ENCODE measurements at places on chromosomes 3 and 15.

GRCh38 chr3:181134873-181135272 is 145.3 kb upstream of the DNAJC19 start:
- no peak for DNase-seq

DNA sequence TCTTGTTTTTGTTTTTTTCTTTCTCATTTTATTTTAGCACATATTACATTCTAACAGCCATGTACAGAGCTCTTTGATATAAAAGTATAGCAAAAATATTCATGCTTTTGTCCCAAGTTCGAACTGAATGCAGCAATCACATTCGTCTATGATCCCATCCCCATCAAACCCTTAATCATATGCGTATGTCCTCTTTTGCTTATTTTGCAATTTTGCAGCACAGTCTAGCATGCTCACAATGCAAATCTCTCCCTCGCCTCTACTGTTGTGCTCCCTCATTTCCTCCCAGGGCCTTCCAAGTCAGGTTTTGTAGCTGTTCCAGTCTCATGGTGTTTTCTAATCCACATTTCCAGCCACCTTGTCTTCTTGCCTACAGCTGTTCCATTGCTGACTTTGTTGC is 144.6 kb upstream of the VEPH1 start:
- no peak for DNase-seq

- peak; percentile 92 for DNase-seq
Measured at GRCh38 chr3:151439652-151440125, 21.2 kb downstream of the IGSF10 start.

DNA sequence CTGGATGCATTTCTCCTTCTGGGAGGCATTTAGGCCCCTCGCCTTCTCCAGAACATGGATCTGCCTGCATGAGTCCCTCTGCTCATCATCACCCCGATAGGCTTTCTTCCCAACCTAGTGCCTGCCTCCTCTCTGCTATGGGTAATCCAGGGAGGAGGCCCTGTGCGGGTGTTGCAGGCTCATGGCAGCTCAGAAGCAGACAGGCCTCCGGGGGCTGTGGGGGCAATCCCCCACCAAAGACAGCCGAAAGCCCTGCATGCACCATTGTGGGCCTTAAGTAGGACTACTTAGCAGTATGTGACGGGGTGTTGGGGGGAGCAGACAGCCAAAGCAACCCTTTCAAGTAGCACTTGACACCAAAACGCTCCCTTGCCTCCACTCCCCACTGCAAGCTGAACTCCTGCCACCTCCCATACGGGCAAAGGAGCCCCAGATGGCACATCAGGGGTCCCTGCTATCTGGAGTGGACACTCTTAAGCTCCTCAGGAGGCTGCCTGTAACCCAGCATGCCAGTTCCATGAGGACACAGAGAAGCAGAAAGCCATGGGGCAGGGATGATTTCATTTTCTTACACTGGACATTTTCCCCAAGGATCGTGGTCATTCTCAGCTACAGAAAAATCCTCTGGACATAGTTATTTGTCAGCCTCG is 98.8 kb upstream of the HACD2 start:
- DNase-seq: no peak

DNA sequence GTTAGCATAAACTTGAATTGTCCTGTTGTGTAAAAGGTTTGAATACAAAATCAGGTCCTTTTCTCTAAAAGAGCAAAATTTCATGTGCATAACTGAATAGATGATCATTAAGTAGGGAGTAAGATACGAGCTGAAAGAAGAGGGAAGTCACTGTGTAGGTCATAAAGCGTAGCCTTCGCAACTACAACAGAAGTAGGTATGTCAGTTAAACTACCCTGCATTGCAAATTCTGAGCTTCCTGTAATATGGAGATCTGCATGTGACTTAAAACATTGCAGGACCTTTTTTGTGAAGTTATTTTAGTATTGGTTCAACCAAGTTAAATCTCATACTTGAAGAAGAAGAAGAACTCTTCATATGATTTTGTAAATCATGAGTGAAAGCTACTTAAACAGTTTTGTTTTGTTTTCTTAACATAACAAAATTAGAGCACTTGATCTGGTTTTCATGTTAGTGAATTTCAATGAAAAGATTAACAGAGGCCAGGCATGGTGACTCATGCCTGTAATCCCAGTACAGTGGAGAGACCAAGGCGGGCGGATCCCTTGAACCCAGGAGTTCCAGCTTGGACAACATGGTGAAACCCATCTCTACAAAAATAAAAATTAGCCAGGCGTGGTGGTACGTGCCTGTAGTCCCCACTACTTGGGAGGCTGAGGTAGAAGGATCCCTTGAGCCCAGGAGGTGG is 26.4 kb downstream of the ARMC8 start:
- DNase-seq: no peak

DNA sequence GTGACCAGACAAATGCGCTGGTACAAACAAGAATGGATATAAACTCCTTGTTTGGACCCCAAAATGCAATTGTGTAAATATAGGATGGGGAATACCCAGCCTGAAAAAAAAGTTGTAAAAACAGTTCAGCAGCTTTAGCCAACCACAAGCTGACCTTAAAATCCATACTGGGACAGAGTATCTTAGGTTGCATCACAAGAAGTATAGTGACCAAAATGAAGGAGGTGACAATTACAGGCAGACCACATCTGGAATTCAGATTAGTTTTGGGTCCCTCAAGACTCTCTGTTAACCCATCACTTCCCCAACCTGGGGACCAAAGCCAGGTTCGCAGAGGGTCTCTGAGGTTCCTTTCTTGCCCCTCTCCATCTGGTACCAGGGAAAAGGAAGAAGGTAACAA is 115.9 kb upstream of the PRR20G start:
- no peak for DNase-seq

DNA sequence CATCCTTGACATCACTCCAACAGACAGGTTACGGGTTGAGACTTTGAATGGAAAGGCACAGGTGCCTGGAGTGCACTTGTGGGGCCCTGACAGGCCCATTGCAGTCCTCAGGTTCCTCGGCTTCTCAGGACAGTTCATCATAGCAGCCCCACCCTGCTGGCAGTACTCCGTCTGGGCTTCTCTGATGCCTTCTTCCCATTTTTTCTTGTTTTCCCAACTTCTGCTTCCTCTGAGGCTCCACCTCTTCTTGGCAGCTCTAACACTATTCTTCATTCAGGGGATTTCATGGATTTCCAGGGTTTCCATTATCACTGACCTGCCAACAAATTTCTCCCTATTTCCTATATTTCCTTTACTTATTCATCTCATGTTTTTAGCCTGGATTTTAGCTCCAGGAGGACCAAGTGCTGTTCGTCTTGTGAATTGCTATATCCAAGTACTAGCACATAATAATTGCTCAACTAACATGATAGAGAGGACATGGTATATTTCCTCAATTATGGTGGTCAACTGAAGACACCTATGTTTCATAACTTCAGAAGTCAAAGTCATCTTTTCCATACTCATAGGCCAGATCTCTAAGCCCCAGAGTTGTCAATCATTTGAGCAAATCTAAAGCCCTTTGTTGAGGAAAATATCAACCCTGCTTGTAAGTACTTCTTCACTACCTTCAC is 16.2 kb downstream of the NCEH1 start:
- no peak for DNase-seq

GRCh38 chr15:68770216-68770615 is 50.5 kb downstream of the ANP32A start:
- DNase-seq: no peak

- no peak for DNase-seq
Measured at GRCh38 chr3:134976948-134977347, 181.9 kb downstream of the EPHB1 start.
